ENCODE measurements at places on chromosomes 12 and 14.

- no peak for DNase-seq
Measured at GRCh38 chr14:94397289-94398181, 9.1 kb upstream of the SERPINA1 start.

DNA sequence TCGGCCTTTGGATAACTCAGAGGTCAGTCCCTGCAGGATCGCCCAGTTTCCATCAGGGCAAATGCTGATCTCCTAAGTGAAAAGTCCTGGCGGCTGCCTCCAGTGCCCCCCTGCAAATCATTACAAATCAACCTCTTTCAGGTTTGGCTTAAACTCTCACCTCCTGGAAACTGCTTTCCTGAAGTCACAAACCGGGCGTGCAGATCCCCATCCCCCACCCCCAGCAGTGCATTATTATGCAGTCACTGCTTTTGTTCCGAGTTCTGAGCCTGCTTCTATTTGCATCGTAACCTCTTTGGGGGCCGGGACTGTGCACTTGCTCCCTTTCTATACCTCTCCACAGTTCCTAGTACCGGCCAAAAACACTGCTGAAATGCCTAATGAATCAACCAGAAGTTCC, at the start of gene USP44:
TSS of gene USP44 (minus strand) at position 172 of the 400 bp plus-strand sequence. CDS start 17,220 bp downstream, outside the sequence.
- DNase-seq, result no peak

DNA sequence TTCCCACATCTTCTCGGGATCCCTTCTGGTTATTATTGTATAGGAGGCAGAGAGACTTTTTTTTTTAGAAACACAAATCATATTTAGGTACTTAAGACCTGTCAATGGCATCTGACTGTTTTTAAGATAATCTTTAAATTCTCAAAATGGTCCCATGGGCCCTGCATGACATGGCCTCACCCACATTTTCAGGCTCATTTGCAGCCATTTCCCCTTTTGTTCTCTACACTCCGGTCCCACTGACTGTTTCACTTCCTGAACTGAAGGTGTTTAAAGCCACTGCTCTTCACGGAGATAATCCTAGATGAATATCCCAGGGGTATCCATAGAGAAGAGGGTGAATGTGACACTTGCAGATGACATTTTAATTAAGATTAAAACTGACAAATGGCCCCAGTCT, 12.3 kb upstream of the C12orf71 start:
- DNase-seq, result no peak

DNA sequence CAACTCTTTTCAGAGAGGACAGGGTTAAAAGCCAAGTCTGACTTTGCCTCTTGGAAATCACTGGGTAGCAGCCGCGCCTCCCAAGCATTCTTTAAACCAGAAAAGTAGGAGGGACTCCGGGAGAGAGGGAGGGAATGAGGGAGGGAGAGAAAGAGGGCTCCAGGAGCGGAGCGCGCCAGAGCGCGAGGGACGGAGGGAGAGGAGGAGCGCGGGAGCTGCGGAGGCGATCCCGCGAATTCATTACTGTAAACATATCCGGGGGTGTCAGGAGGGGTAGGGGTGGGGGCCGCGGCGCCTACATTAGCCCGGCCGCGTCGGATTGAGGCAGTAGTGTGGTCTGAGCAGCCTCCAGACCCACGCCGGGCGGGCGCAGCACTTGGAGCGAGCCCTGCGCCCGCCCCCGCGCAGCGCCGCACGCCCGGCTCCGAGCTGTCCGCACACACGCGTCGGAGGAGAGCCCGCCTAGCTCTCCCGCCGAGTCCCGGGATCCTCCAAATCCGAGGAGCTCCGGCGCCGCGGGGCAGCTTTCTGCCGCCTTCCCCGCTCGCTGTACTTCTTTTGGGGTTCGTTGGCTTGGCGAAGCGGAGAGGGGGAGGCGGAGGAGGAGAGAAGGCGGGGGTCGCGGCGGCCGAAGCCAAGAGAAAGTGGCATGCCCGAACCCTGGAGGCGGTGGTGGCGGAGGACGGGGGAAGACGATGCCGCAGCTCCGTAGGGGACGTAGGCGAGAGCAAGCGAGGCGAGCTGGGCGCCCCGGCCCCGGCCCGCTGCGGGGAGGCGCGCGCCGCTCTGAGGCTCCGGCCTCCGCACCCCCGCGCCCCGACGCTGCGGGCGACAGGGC, 3.3 kb downstream of the FLRT2 start:
- DNase-seq, result no peak

DNA sequence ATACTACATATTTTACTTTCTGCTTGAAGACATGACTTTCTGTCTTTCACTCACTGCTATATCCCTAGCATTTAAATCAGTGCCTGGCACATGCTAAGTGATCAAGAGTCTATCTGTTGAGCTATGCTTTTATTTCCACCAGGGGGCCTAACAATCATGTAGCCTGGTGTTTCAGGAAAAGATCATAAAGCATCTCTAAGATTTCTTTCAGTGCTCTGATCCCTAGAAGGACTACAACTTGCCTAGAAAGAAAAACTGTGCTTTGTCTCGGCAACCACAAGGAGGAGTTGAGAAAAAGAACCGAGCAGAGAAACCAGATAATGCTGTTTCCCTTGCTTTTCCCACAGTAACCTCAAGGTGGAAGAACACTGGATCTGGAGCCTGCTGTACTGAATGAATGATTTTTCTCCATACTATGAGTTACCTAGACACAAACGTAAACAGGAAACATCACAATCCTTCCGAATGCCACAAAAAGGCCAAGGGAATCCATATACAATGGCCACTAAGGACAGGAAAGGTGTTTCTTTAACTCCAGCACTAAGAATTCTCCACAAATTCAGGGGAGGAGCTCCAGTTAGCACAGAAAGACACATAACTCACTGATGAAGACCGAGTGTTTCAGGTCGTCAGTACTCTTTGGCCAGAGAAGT, 1.2 kb downstream of the CRY1 start:
- peak; percentile 25 for DNase-seq

GRCh38 chr12:109721276-109721675, 7.7 kb downstream of the FAM222A start:
- DNase-seq, result no peak

DNA sequence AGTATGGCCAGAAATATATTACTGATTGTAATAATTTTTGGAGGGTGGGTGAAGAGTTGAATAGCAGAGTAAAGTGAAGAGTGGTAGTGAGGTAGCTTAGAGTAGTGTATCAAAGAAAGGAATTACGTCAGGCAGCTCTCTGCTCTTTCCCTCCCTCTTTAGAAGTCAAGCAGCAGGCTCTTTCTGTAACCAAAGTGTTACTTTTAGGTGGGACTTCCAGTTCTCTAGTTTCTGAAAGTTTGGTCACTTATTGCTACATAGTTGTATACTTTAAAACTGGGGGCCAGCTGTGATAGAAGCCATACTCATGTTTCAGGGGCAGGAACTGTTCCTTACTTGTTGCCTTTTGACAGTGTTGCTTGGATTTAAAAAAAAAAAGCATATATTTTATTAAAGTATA, 30.6 kb downstream of the ATF7IP start:
- DNase-seq, result no peak

DNA sequence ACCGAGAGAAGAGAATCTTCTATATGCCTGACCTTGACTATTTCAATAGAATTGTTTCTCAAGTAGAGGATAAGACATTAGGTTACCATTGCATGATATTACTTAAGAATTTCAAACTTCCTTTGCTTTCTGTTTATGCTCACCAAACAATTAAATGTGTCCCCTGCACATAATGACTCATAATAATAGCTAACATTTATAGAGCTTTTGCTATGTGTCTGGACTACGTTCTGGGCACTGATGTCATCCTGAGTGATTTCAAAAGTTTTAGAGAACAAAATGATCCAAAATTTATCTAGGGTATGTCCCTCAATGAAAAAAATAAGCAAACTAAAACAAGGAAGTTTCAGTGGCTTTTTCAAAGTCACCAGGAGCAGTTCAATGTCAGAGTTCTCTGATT, 38.8 kb downstream of the SLC15A5 start:
- no peak for DNase-seq

DNA sequence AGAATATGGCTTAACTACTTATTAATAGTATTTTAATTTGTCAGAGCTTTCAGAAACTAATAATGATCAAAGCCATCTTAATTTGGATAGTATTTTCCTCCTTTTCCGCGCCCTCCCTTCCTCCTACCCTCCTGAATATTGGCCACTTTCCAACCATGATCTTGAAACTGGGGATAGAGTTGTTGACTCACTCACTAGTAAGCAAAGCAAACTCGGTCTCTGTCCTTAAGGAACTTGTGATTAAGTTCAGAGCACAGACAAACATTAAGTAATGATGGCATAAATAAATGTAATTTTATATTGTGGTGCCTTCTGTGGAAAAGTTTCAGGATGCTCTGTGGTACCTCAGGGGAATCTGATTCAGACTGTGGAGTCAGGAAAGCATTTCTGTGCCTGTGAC, 75.7 kb downstream of the LRRK2 start:
- no peak for DNase-seq

DNA sequence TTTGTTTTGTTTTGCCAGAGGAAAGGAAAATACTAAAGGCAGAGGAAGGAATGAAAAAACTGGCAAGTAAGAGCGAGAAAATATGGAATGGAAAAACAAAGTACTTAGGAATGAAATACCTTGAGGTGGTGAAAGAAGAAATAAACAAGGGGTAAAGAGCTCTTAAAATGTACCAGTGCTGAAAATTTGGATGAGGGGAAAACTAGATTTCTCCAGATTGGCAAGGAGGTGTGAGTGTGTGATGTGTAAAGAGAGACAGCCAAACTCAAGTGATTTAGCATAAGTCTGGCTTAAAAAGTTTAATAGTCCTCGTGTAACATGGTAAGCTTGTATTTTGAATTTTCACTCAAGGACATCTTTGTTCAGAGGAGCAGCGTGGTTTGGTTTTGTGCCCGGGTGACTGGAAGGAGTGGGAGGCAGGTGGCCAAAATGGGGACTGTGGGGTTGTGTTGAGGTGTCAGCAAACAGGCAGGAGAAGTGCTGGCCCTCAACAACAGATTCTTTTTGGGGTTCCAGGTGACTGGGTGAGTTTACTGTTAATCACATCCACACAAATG, 102.7 kb downstream of the DACT1 start:
- no peak for DNase-seq

DNA sequence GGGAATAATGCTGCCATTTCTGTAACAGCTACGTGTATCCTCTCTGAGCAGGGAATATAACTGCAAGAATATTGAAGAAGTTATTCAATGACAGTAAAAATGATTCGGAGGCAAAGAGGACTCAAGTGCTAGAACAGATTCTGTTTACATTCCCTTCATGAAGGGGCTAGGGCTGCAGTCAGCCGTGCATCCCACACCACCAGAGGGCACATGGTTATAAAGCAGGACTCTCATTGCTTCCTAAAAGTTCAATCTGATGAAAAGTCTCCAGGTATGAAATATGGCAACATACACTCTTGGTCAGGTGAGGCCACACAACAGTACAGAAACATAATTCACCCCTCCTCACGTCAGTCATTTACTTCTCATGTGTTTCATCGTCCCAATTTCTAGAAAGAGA, 34.0 kb downstream of the TCHP start:
- no peak for DNase-seq

DNA sequence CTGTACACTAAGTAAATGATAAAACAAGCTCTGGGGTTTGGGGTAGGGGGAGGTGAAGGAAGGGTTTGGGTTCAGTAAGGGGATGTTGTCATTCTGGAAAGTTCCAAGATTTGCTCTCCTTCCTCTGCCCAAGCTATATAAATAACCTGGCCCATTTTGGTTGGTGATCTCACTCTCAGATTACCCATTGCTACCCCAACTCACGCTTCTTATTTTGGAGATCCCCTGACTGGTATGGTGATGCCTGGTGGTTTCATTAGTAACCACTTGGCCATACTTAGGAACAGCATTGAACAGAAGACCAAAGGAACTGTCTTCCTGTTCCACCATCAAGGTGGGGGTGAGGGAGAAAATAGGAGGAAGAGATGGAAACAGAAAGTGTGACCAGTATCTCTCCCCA, 259.6 kb upstream of the TBX3 start:
- no peak for DNase-seq

GRCh38 chr12:109443794-109444193, 33.3 kb downstream of the KCTD10 start:
- DNase-seq, result no peak

DNA sequence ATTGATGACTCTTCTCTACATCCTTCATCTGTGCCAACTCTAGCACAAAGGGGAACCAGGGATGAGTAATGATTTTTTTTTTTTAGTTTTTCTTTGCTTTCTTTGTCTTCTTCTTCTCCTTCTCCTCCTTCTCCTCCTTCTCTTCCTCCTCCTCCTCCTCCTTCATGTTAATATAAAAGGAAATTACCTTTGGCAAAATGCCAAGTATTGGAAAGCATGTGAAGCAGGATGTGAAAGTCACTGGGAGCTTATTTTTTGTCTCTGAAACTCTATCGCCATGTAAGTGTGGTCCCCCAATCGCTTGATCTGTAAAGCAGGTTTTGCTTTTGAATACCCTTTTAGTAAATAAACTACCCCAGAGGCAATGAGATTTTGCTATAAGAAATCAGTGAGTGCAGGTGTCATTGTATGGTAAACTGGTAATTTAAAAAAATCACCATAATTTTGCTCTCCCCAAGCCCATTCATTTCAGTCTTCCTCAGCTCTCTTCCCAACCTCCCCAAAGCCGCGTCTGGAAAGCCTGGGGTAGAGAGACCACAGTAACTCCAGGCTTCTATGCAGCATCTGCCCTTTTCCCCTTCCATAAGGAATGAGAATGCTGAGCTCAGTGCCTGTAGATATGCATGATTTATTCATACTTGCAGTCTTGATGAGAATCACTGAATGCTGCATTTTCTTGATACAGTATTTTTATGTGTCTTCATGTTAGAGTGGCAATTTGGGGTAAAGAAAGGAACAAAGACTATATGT, 388.7 kb downstream of the TMEM117 start:
- no peak for DNase-seq

DNA sequence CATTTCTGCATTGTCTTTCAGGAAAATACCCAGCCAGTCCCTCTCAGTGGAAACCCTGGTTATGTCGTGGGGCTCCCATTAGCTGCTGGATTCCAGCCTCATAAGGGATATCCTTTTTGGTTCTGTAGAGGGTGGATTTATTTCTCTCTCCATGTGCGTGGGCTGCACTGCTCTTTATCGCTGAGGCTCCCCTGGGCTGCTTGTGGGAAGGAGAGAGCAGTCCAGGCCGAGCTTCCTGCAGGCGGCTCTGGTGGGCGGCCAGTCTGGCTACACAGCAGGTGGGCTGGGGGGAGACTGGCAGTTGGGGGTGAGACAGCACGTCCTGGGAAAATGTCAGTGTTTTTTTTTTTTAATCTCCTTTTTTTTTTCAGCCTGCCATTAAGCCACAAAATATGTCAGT, 27.6 kb downstream of the TCTN1 start:
- DNase-seq, result no peak

DNA sequence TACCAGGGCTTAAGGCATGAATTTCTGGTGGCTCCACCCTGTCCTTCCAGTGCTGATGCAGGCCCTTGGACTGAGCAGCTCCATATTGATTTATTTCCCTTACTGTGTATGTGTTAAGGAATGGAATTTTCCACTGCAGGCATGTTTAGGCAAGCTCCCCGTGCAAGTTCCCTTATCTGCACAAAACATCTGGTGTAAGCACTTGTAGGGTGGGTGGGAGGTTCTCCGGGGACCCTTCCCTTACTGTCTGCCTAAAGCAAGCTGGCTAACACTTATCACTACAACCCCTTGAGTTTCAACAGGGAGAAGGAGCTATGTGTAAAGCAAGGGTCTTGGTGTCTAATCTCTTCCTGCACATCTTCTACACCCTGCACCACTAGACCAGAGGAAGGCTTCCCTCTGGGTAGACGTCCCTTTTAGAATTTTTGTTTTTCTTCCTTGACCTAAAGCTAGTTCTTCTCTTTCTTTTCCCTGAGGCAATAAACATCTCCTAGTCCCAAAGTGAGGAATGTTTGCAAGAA, 22.0 kb upstream of the DRAM1 start:
- DNase-seq, result no peak
